ENCODE measurements at places on chromosomes 12 and 14. TPM values are rescaled to one million over a fixed set of nuclear protein-coding genes. Genes with fewer than 3 reads are reported as not detected.

DNA sequence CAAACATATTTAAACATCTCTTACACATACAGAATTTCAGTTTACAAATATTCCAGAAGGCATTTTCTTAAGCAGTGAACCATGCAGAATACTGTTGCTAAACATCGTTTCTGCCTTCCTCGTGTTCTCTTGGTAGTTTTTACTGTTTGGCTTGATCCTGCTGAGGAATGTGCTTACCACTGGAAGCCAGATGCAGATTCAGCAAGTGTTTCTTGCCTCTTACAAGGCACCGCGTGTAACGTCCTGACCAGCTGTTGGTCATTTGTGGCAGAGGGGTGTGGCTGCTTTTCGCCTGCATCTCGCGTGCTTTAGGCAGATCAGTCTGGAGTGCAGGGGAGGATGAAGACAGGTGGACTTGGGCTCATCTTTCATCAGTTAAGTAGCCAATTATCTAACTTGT is 12.4 kb downstream of the EIF2B1 start:
- DNase-seq: no peak

The GPN3 gene
- 10.9 TPM for total RNA-seq

The IFNG-AS1 gene
- total RNA-seq: 0.29 TPM

The NGDN gene
- total RNA-seq: 49.6 TPM

- DNase-seq: no peak
Observed at GRCh38 chr12:76190299-76190698, 105.8 kb upstream of the NAP1L1 start.

GRCh38 chr12:44874981-44875416 is 1.1 kb downstream of the NELL2 start:
- DNase-seq: peak; percentile 35

- no peak for DNase-seq
Observed at GRCh38 chr14:106067935-106068334, 541.6 kb downstream of the TMEM121 start.

DNA sequence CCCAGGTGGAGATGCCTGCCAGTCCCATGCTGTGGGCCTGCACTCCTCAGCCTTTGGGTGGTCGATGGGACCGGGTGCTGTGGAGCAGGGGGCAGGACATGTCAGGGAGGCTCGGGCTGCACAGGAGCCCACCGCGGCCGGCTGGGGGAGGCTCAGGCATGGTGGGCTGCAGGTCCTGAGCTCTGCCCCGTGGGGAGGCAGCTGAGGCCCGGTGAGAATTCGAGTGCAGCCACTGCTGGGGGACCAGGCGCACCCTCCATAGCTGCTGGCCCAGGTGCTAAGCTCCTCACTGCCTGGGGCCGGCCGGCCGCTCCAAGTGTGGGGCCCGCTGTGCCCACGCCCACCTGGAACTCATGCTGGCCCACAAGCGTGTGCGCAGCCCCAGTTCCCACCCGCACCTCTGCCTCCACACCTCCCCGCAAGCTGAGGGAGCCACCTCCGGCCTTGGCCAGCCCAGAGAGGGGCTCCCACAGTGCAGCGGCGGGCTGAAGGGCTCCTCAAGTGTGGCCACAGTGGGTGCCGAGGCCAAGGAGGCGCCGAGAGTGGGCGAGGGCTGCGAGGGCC is 49.6 kb downstream of the DACT1 start:
- no peak for DNase-seq

DNA sequence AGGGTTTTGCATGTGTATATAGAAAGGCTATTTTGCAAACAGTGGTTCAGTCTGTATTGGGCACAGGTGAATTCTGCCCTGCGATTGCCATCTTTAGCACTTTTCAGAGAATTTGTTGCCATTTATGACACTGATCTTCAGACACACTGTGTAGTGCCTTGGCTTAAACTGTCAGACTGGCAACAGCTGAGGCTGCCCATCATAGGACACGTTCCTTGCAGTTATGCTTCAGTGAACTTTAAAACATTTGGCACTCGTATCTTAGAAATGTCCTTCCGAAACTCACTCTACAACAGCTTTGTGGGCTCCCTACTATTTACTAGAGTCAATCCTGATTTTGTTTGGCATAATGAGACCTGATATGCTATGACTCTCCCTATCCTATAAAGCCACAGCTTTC is 29.1 kb downstream of the AP5M1 start:
- DNase-seq: no peak

GRCh38 chr12:116469344-116469743 is 89.8 kb upstream of the MAP1LC3B2 start:
- no peak for DNase-seq

- no peak for DNase-seq
Observed at GRCh38 chr12:51774933-51775332, 73.6 kb downstream of the FIGNL2 start.

- no peak for DNase-seq
Observed at GRCh38 chr12:41624571-41624970, 436.5 kb downstream of the PDZRN4 start.

- peak; percentile 88 for DNase-seq
Observed at GRCh38 chr14:55446833-55447232, 6.4 kb upstream of the TBPL2 start.

The TAS2R9 gene
- total RNA-seq: not detected

The SALL2 gene
- total RNA-seq: 3.3 TPM

GRCh38 chr12:6213969-6214368 is 13.8 kb downstream of the CD9 start:
- no peak for DNase-seq

GRCh38 chr12:108890208-108890607 is 10.3 kb downstream of the DAO start:
- peak; percentile 59 for DNase-seq

GRCh38 chr12:64759035-64759894 is at the start of gene GNS:
GNS (minus strand) TSS chr12:64759406; CDS start chr12:64759276, 130 bp downstream.
- DNase-seq: peak; percentile 97

DNA sequence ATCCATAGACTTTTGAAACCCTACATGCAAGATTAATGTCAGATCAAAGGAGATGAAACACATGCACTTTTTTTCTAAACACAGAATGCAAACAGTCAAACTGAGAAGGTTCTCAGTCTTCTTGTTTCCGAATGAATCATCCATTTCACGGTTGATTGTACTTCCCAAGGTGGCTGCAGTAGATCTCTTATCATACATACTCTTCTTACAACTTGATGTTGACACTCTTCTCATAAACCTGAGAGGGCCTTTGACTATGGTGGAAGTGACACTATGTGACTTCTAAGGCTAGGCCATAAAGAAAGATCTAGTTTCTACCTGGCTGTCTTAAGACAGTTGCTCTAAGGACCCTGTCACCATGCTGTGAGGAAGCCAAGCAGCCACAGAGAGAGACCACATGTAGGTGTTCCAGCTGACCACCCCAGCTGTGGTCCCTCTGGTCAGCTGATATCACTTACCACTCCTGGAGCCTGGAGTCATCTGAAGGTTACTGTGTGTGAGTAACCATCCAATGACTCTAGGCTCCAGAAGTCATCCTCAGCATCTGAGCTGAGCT is 67.2 kb upstream of the HMGA2 start:
- DNase-seq: no peak

DNA sequence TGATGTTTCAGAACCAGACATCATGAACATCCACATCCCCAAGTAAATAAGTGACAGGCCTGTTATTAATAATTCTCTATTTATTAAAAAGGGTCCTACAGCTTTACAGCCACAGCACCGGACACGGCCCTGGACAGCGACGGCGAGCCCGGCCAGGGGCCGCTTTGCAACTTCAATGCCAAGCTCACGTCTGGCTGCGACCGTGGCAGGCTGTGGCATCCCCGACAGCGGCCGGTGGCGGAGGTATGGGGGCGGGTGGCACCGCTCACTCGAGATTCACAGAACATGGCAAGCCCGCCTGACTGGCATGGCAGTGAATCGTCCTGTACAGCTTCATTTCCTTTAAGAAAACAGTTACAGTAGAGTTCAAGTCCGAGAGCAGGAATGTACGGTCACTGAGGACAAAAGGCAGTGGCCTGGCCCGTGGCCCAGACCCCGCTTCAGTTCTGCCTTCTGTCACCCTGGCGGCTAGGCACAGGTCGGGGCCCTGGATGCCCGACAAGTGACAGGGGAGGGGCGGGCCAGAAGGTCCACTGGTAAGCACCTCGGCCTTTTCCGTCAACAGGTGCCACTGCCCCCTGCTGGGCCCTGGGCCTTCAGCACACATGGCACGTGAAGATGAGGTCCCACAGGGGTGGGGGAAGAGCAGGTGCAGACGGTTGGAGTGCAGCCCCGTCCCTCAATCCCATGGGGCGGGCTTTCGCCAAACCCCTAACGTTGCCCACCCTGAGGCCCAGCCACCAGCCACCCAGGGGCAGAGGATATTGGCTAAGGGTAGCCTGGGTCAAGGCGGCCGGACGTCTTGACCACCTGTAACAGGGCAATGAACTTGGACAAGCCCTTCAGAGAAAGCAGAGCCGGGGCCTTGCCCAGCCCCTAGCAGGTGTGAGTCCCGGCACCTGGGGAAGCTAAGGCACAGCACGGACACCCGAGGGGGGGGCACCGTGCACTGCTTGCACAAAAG is 30.3 kb downstream of the HIP1R start:
- DNase-seq: peak; percentile 90

DNA sequence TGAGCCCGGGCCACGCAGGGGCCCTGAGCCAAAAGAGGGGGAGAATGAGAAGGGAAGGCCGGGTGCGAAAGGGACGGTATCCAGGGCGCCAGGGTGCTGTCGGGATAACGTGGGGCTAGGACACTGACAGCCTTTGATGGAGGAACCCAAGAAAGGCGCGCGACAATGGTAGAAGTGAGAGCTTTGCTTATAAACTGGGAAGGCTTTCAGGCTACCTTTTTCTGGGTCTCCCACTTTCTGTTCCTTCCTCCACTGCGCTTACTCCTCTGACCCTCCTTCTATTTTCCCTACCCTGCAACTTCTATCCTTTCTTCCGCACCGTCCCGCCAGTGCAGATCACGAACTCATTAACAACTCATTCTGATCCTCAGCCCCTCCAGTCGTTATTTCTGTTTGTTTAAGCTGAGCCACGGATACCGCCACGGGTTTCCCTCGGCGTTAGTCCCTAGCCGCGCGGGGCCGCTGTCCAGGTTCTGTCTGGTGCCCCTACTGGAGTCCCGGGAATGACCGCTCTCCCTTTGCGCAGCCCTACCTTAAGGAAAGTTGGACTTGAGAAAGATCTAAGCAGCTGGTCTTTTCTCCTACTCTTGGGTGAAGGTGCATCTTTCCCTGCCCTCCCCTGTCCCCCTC is 3.0 kb downstream of the SSTR1 start:
- DNase-seq: peak; percentile 87

DNA sequence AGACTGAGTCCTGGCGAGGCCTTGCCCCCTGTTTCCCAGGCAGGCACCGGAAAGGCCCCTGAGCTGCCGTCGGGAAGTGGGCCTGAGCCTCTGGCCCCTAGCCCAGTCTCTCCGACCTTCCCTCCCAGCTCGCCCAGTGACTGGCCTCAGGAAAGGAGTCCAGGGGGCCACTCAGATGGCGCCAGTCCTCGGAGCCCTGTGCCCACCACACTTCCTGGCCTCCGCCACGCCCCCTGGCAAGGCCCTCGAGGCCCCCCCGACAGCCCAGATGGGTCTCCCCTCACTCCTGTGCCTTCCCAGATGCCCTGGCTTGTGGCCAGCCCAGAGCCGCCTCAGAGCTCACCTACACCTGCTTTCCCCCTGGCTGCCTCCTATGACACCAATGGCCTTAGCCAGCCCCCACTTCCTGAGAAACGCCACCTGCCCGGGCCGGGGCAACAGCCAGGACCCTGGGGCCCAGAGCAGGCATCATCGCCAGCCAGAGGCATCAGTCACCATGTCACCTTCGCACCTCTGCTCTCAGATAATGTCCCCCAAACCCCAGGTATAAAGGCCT is 10.9 kb downstream of the TNS2 start:
- peak; percentile 75 for DNase-seq

DNA sequence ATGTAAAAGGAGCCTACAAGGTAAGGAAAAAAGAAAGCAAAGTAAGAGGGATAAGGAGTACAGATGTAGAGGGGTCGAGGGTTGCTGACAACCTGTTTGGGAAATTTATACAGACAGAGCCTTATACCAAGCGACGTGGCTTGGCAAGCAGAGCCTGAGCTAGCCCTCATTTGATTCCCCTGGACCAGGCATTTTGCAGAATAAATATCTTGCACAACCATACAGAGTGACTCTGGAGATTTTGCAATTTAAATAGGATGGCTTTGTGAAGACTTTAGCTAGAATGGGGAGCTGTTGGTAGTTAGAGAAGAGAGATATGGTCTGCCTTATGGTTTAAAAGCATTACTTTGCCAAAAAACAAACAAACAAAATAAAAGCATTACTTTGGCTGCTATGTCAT is 11.1 kb upstream of the ANO6 start:
- no peak for DNase-seq

DNA sequence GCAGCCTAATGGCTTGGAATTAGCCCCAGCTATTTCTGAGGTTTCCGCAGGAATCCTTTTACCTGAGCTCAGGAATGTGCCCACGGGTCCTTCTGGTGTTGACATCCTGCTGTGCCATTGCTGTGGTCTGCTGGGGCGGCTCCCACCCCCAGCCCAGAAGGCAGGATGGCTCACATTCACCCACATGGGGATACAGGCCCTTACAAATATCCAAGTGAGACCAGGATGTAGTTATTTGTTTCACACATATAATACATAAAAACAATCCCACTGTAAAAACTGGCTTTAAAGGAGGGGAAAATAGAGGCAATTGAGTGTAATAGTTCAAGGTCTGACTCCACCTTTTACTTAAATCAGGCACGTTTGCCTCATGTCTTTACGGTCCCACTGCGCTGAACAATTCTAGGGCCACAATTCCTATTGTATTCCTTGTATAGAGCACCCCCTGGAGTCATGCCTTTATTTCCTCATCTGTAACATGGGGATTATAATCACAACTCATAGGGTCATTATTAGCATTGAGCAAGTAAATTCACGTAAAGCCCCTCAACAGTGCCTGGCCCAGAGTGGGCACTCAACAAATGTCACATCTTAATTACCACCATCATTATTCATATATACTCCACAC is 57.2 kb upstream of the FICD start:
- no peak for DNase-seq

- DNase-seq: no peak
Observed at GRCh38 chr14:52077256-52077979, 8.6 kb upstream of the NID2 start.

The IL23A gene
- total RNA-seq: not detected
